ENCODE measurements at places on chromosomes 7 and 10.

- DNase-seq, result no peak
These were observed 116.1 kb downstream of the HIBADH start for GRCh38 chr7:27546610-27547009.

DNA sequence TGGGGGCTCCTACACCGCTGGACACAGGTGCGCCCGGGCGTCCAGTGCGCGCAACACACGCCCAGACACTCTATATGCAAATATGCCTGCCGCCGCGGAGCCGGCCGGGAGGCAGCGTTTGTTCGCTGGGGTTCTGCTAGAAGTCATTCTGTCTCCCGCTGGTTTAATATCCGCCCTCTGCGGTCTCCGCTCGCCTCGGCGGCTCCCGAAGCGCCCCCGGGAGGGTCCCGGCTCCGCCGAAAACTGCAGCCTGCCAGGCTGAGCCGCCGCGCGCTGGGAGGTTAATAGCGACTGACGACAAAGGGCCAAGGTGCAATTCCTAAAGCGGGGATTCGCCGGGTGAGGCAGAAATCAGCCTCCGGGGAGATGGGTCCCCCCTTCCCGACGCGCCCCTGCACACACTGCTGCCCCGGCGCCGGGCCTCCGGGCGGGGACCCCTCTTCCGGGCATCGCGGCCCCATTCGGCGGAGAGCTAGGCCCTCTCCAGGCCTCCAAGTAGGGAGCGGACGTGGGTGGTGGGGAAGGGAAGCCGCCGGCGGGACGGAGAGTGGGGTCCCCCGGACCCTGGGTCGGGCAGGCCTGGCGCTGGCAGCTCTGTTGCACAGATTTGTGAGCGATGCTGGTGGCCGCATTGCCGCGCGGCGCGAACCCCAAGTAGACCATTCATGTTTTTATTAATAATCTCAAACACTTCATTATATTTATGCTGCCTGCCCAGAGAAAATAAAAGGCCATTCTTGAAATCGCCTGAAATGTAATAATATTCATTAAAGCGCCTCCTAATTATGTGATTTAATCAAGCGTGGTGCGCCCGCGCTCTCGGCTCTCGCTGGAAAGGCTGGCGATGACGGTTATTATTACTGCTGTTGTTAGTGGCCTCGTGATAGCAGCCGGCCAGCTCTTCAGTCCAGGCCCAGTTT lies 9.1 kb downstream of the EN2 start:
- peak; percentile 66 for DNase-seq

DNA sequence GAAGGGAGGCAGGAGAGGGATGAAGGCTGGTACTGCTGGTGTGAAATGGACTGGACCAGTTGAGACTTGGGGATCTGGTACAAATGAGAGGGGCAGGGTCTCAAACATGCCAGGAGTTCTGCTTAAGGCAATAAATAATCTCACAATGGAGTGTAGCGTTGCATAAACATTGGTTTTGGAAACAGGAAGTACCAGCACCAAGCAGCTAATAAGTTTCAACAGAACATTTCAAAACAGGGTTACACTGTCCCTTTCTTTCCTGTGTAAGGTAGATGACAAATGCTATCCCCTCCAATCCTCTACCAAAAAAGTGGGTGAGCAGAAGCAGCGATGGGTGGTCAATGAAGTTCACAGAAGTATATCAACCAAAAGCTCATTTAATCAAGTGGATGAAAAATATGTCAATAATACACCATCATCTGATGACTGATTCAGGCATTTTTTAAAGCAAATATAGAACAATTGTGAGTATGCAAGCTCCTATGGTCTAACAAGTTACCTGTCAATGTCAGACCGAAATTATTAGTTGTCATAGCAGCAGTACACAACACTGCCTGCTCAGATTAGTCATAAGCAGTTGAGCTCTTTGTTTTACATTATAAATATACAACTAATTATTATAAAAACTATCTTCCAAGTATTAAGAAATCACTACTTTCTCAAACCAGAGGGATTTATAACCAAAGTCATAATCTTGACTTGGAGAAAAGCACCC lies 220.0 kb downstream of the FAM107B start:
- no peak for DNase-seq

DNA sequence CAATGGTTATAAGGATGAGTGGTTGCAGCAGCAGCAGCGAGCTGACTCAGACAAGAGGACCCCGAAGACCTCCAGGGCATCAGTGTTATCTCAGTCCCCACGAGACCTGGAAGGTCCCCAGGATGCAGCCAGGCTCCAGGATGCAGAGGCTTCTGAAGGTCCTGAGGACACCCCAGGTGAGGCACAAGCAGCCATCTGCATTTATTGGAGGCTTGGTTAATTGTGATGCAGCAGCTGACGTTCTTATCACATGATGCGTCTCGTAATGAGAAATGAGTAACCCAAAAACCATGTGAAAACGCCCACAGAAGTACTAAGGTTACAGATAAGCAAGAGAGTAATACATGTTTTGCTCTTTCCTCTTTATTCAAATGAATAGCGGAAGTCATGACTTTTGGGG lies 17.4 kb downstream of the C7orf57 start:
- no peak for DNase-seq

GRCh38 chr10:13894412-13895093 lies 307.8 kb downstream of the PRPF18 start:
- no peak for DNase-seq

GRCh38 chr7:27992097-27992496 lies 188.5 kb downstream of the JAZF1 start:
- no peak for DNase-seq

- DNase-seq, result no peak
These were observed 71.4 kb downstream of the CUZD1 start for GRCh38 chr10:122774231-122774630.

GRCh38 chr10:5940807-5941218 lies 36.5 kb downstream of the IL15RA start:
- DNase-seq, result no peak

DNA sequence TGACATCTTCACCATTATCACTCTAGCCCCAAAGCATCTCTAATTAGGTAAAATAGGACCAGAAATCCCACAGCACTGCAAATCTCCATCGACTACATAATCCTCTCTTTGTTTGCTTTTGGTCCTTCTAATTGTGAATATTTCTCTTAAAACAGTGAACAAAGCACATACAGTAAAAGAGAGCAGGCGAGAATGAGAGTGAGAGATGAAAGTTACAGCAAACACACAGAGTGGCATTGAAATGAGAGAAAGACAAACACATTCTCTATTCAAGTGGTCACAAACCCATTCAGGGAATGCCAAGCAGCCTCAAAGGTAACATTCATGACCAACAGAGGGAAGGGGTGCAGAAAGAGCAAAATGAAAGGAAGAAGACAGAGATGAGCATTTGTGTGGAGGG lies 109.8 kb upstream of the PTN start:
- DNase-seq, result no peak

DNA sequence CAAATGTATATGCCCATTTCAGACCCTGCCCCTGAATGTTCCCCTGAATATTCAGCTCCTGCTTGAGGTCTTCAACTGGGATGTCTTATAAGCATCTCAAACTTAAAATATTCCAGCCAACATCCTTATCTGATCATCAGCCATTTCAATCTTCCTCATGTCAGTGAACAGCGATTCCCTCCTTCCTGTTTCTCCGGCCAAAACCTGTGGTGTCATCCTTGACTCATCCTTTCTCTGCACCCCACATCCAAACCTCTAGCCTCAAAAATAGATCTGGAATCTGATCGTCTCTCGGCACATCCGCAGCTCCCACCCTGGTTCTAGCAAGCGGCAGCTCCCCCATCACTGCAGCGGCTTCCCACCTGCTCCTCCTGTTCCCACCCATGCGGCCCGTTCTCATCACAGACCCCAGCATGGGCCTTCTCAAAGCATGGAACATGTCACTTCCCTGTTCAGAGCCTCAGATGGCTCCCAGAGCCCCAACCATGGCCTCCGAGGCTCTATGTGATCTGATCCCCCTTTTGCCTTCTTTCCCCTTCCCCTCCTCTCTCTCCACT lies 165.7 kb downstream of the HECW1 start:
- DNase-seq, result no peak

- no peak for DNase-seq
These were observed 381.8 kb upstream of the NFE2L3 start for GRCh38 chr7:25770235-25770634.

DNA sequence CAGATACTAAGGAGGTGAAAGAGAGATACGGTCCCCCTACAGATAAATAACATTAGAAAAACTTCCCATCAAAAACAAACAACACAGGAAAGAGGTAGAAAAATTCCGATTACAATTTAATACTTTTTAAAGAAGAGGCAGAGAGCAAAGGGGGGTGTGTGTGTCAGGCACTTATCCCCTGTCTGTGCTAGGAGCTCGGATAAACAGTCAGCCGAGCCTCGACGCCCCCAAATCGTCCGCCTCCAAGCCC lies 3.6 kb downstream of the PAX2 start:
- DNase-seq, result no peak

DNA sequence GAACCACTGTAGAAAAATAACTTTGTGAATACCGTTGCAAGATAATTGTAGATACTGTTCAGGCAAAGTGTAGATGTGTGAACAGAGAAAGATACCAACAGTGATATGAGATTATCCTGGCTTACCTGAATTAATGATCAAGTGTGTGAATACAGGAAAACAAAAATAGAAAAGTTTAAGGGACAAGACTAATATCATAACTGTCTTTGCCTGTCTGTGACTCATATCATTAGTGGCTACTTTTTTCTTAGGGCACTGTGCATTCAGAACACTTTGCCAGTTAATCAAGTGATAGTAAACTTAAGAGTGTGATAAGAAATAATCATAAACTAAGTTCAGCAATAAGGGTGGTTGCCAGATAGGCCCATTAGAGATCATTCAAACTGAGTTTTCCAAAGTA lies 323.0 kb upstream of the LRGUK start:
- DNase-seq, result no peak

- DNase-seq, result no peak
These were observed 12.6 kb downstream of the ALOX5 start for GRCh38 chr10:45386657-45387056.

- DNase-seq, result no peak
These were observed 301.9 kb downstream of the SUGCT start for GRCh38 chr7:40436710-40437109.

- DNase-seq, result peak; percentile 6
These were observed 157.3 kb downstream of the TMEM178B start for GRCh38 chr7:141231018-141231792.

GRCh38 chr7:131225619-131226513 lies 101.8 kb upstream of the MKLN1 start:
- DNase-seq, result no peak

DNA sequence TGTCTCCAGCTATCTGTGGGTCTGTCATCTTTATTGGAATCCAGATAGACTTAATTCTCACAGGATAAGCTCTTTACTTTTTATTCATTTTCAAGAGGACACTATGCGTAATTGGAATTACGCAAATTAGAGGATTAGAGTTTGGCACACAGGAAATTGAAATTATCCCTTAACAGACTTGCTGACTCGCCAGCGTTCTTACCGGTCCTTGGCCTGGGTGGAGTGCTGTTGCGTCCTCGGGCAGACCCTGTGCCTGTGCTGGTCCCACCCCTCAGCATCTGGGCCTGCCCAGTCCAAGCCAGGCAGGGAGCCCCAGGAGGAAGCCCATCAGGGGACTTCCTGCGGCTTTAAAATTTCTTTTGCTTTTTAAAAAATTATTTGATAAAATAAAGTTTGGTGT lies 101.8 kb downstream of the MKI67 start:
- DNase-seq, result no peak

DNA sequence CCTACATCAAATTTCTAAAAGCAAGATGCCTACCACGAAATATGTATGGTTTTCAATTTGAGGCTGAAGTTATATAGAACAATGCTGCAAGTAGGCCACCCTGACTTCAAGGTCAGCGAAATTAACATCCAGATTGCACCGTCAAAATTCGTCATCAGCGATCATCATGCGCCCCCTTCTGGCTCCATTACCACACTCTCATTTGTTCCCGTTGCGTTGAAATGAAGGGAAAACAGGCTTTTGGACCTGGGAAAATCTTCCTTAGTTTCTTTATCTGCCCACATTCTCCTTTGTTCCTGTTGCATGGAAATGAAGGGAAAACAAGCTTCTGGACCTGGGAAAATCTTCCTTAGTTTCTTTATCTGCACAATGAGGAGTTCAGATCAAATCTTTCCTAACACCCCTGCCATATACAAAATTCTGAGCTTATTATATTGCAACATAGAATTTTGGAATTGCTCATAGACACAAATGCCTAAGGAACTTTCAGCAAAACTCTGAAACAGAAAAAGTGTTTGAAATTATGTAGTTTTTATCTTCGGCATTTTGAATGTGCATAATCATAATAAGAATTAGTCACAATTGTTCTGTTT lies 98.2 kb upstream of the PRKCQ start:
- DNase-seq, result no peak

- DNase-seq, result no peak
These were observed 43.4 kb upstream of the ELMO1 start for GRCh38 chr7:37491919-37492694.

- DNase-seq, result no peak
These were observed 128.7 kb downstream of the KBTBD2 start for GRCh38 chr7:32762925-32763293.

DNA sequence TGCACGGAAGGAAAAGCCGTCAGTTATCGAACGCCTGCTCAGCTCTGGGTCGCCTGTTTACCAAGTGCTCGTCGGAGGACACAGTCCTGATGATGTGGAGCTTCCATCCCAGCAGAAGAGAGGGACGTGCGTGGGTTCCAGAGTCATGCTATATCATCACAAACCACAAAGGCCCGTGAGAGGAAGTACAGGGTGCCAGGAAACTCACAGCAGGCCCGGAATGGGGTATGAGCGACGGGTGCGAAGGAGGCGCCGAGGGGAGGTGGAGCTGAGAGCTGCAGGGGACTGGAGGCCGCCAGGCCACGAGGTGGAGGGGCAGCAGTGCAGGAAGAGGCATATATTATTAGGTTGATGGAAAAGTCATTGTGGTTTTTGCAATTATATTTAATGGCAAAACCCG lies 102.5 kb downstream of the ACTR3B start:
- DNase-seq, result no peak

DNA sequence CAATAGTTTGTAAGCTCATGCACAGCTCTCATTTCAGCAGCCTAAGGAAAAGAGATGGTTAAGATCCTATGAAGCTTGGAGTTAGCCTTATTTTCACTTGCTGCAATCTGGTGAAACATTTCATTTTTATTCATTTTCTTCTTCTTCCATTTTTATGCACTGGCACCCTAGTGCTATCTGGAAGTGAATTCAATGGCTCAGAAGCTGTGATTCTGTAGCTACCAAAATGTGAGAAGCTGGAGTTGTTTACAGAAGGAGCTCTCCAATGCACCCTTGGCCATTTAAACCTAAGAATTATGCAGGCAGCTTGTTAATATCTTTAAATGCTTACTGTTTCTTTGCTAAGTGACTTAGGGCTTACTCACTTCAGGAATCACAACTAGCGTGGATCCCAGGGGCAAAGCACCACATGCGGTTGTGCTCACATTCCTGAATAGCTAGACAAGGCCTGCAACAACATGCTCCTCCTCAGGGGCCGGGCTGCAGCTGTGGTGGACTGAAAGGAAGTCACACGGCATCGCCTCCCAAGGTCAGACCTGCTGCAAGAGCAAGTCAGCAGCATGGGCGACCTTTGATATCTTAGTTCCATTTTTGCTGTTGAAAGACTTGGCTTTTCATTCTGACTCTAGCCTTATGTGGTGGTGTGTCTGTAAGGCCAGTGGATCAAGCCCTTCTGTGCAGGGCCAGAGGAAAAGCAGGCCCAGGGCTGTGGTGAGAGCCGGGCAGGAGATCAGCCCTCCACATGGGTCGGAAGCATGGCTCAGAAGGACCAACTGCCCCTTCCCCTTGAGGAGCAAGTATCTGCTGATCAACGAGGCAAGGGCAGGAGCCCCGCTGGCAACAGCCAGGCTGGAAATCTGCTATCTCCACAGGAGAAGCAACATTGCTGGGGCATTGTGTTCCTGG lies 91.9 kb upstream of the MBL2 start:
- no peak for DNase-seq

GRCh38 chr7:8149222-8149621 lies 112.7 kb downstream of the ICA1 start:
- no peak for DNase-seq
